ENCODE measurements at places on chromosomes 2 and 18.

DNA sequence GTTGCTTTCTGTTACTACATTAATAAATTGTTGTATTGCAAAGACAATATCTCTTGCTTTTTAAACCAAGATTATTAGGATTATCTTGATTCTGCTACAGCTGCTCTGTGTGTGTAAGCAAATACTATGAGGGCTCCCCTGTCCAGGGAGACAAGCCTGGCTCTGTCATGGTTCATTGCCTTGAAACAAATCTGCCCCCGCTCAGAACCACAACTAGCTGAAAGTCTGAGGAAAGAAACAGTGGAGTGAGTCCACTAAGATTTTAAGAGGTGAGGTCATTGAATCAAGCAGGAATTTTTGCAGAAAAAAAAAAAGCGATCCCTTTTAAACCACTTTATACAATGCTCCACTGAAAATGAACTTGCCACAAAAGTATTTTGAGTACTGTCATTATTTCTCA lies 30.8 kb upstream of the LRRTM4 start:
- no peak for DNase-seq

- no peak for DNase-seq
Observed at GRCh38 chr18:46110406-46110805, 6.2 kb downstream of the HAUS1 start.

DNA sequence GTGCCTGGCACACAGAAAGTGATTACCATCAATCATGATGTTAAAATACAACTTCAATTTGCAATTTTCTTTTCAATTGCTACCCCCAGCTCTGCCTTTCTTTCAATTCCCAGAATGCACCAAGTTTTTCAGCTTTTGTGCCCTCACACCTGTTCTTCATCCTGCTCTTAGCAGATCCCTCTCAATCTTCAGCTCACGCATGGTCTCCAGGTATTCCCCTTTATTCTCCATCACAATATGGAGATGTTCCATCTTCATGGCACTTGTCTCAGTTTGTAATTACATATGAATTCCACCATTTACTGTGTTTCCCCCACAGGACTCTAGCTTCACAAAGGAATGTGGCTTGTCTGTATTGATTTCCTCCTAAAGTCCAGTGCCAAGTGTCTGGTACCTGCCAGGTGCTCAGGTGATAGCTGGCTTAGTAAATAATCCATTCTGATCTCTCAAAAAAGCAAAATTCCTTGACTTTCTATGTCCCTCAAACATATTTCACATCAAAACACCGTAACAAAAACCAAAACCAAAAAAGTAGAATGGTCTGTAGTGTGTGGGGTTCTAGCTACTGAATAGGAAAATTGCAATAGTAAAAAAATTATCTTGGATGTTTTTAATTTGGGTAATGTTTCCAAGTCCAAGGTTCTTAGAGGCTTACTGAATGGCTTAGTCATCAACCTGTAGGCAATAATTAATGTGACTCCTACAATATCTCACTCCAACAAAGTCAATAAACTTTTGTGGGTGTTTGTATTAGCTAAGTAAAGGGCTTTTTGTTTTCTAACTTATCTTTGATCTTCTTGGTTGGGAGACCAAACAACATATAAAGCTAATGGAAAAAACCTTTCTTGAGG lies 2.9 kb upstream of the INSIG2 start:
- DNase-seq: no peak

DNA sequence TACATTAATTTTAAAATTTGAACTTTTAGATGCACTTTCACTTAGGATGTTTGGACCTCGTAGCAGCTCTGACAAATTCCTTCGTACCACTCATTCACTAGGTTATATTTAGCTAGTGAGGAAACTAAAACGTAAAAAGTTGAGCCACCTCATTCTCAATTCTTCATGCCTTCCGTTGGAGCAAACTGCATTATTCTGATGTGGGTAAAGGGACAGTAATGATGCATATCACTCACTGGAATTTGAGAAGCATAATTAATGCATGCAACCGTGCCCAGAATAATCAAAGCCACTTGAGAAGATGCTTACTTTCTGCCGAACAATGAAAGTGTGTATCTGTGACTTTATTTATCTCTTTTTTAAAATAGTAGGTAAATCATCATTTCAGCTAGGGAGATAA lies 2.2 kb downstream of the CNOT9 start:
- DNase-seq: peak; percentile 16

- peak; percentile 25 for DNase-seq
Observed at GRCh38 chr2:45391866-45392265, 219.2 kb downstream of the SRBD1 start.

DNA sequence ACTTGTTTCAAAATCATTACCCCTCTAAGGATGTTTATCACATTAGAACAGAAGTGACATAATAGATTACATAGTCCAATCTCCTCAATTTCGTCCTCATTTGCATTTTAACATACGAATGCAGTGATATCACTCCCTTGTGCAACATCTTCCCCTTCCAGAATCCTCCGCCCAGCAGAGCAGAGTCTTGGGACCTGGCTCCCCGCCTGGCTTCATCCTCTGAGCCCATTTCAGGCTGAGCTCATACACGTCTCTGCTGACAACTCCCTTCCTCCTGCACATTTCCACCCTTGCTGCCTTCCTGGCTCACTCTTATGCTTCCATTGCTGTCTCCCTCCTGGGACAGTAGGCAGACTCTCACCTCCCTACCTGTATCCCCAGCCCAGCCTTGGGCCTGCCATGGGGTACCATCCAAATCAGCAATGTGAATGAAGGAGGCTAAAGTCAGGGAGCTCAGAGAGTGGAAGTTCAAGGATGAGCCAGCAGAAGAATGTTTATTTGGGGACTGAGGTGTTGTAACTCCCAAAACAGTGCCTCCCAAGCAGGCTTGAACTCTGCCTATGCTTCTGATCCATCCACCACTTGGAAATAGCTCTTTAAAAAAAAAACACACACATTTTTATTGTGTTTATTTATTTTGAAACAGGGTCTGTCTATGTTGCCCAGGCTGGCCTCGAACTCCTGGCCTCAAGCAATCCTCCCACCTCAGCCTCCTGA lies 165.2 kb downstream of the TMEM200C start:
- no peak for DNase-seq

DNA sequence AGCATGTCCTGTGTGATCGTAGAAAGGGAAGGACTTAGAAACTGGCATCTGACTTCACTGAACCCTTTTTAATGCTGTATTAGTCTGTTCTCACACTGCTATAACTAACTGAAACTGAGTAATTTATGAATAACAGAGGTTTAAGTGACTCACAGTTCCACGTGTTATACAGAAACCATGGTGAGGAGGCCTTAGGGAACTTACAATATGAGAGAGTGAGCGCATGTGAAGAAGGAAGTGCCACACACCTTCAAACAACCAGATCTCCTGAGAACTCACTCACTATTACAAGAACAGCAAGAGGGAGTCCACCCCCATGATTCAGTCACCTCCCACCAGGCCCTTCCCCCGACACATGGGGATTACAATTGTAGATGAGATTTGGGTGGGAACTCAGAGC lies 811.3 kb downstream of the CPS1 start:
- no peak for DNase-seq

DNA sequence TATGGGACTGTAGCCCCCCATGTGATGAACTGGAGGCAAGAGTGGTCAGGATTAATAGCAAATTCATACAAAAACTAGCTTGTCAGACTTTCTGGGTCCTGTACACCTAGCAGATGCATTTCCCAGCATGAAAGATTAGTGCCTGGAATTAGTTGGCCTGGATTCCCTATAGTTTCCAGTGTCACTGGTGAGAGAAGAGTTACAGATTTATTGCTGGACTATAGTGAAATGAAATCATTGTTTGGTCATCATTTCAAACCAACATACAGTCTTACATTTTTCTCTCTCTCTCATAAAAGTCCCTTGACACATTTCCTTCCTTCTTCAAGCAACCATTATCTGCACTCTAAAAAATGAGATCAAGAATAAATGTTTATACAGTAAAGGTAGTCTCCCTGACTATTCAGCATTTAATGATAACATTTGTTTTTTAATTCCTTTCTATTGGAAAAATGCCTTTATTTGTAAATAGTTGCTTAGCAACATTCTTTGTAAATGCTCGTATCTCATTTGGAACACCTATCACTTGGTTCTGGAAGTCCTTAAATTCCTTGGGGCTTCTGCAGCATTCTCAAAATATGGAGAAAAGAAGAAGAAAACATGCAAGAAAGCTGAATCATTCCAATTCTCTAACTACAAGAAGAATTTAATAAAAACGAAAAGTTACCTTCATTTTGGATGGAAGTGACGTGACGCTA lies 144.4 kb downstream of the MREG start:
- DNase-seq: no peak

DNA sequence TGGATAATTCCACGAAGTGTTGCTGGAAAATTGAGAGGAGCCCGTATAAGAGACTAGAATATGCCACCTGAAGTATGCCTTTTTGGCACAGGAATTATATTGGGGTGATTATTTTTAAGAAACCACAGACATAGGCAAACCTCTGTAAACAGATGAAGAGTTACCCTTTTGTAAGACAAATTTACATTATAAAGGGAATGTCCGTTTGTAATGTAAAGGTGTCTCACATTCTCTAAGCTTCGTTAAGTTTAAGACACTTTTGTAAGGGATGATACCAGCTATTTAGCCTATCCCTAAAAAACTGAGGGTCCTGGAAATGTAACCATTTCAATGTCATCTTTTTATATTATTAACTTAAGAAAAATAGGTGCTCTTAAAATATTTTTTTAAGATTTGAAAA lies 432.8 kb upstream of the SYT4 start:
- DNase-seq: no peak

GRCh38 chr2:118805064-118805690 lies 42.3 kb downstream of the EN1 start:
- DNase-seq: peak; percentile 62

- DNase-seq: peak; percentile 37
Observed at GRCh38 chr2:27831279-27832050, 58.7 kb downstream of the RBKS start.

- DNase-seq: peak; percentile 40
Observed at GRCh38 chr18:43587538-43588153, 310.4 kb upstream of the SYT4 start.

Measured in AG08395 (cell line).